Activated CD4-positive, alpha-beta memory T cell treated with anti-CD3 and anti-CD28 coated beads for 36 hours (primary cell): ENCODE measurements at places on chromosomes 12 and 14. TPM values are rescaled to one million over a fixed set of nuclear protein-coding genes. Genes with fewer than 3 reads are reported as not detected.

DNA sequence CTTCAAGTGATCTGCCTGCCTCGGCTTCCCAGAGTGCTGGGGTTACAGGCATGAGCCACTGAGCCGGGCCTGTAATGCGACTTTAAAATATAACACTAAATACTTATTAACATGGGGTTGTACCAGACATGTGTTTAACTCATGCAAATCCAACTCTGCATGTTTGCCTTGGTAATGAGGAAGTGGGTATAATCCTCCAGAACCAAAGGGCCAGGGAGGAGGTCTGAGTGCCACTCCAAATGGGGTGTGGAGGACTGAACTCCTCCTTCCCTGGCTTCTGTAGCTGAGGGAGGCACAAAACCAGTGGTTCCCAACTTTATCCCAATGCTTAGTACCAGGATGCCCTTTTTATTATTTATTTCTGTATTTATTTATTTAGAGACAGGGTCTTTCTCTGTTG is 61.6 kb upstream of the MED13L start:
- no peak for DNase-seq

DNA sequence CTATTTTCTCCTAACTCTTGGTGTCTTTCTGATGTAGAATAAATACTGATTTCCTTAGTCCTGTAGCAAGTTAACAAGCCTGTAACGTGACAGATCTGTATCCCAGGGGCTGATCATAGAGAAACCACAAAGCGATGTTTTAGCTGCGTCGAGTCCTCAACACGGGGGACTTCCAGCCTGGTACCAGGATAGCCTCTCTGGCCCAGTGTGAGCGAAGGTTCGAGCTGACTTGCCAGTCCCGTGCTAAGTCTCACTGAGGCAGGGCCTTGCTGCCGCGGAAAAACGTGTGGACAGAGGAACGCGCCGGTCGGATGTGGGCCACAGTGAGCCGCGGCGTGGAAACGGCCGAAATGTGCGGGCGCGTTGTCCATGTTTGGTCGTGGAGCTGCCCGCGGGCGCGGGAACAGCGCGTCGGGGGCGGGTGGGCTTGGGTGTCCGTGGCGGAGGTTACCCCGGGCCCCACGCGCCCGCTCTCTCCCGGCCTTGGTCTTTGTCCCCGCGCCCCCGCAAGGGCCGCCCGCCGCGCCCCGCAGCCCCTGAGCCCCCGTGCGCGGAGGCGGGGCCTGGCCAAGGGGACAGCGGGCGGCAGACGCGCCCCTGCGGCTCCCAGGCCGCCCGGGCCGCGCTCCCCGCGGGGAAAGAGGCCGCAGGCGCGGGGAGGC is 531 bp upstream of the EML1 start:
- DNase-seq: peak; percentile 16

- DNase-seq: no peak
These were observed 14.3 kb upstream of the ZFP36L1 start for GRCh38 chr14:68807148-68807600.

GRCh38 chr14:24708684-24709083 is 74.7 kb upstream of the GZMB start:
- DNase-seq: no peak

- DNase-seq: no peak
These were observed 947.4 kb downstream of the NRXN3 start for GRCh38 chr14:79117561-79117960.

GRCh38 chr12:124361074-124361970 is 66.4 kb downstream of the RFLNA start:
- DNase-seq: no peak

DNA sequence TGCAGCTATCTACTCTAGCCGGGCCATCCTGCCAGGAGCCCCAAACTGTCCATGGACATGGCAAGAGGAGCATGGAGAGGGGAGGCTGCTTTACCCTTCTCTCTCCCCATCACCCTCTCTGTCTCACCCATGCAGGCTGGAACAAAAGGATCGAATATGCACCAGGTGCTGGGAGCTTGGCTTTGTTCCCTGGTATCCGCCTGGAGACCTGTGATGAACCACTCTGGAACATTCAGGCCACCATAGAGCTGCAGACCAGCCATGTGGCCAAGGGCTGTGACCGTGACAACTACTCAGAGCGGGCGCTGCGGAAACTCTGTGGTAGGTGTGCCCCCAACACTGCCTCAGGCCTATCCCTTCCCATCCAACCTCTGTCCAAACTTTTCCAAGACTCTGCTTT is 5.9 kb downstream of the CLSTN3 start:
- no peak for DNase-seq

GRCh38 chr12:115693970-115694369 is 583.5 kb downstream of the MED13L start:
- DNase-seq: no peak

SPRYD3 gene
- total RNA-seq: 35.4 TPM

DNA sequence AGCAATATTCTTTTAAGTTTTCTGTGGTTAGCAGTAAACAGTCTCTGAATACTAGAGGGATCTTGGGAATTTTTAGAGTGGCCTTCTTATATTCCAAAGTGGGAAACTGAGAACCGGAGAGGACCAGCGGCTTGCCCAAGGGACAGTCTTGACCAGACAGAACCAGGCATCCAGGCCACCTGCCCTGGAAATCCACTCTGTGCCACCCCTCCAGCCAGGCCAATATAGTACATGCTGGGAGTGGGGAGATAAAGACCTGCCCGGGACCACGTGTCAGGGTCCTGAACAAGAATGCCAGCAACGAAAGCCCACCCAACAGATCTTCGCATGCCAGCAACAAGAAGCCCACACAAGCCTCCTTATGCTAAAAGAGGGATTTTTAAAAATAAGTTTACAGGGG is 49.4 kb upstream of the RIN3 start:
- DNase-seq: no peak

GRCh38 chr12:62618319-62618718 is 151.7 kb downstream of the MON2 start:
- DNase-seq: no peak

- DNase-seq: no peak
These were observed 13.4 kb downstream of the LPCAT3 start for GRCh38 chr12:7004840-7005239.

GRCh38 chr12:64560396-64561301 is 49.6 kb upstream of the RASSF3 start:
- peak; percentile 12 for DNase-seq

DNA sequence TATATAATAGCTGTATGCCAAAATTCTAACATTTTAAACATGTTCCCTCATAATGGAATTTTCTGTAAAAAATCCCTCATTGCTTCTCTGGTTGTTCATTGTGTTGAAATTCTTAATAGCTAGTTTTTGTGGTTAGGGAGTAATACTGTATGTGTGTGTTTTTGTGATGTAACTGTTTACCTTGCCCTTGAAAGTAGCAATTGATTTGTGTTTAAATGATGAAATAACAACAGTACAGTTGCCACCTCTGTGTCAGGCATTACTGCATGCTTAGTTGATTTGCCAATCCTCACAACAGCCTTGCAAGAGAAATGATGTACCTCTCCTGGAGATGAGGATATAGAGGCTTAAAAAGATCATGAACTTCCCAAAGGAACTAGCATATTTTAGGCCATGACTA is 94.9 kb downstream of the DAAM1 start:
- no peak for DNase-seq

DNA sequence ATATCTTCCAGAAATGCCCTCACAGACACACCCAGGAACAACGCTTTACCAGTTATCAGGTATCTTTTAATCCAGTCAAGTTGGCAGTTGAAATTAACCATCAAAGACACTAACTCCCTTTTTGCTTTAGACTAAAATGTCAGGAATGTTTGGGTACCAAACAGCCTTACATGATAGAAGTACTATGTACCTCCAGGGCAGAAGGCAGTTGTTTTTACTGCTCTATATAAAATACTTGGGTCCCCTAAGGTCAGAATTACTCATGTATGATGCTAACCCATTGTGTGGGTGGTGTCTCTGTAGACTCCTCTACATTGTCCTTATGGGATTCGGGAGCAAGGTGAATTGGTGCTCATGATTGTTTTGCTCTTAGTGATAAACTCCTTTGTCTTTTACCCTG is 492.5 kb upstream of the FLRT2 start:
- no peak for DNase-seq

TAS2R19 gene
- 0.93 TPM for total RNA-seq

DNA sequence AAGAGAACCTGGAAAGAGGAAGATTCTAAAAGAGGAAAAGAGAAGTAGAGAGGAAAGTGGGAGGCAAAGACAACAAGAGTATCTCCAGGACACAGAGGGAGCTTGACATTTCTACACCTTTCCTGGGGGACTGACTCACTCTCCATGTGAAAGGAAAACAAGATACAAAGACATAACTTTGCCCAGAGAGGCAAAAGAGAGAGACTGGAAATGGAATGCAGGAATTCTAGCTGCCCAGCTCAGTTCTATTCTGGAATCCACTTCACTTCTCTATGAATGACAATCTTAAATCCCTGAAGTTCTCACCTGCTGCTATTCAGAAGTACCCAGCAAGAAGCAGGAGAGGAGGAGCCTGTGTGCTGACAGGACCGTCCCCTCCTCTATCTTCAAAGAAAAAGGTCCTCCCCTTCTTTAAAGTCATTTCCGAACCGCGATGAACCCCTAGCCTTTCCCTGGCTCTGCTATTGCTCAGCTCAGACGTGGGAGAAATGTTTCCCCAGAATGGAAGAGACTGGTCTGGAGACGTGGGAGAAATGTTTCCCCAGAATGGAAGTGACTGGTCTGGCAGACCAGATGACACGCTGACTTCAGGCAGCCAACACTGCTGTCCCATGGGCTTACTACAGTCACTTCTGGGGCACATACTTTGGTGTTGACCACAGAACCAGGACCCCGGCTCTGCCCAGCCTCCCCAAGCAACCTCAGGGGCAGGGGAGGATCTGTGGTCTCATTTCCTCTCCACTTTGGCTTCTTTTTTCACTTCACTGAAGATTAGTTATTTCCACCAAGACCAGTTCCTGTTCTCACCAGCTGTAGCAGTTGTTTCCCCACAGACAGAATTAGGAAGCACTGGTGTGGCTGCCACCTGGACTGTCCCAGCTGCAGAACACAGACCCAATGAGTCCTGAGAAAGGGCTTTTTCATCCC is 8.3 kb downstream of the FMNL3 start:
- DNase-seq: peak; percentile 69

DNA sequence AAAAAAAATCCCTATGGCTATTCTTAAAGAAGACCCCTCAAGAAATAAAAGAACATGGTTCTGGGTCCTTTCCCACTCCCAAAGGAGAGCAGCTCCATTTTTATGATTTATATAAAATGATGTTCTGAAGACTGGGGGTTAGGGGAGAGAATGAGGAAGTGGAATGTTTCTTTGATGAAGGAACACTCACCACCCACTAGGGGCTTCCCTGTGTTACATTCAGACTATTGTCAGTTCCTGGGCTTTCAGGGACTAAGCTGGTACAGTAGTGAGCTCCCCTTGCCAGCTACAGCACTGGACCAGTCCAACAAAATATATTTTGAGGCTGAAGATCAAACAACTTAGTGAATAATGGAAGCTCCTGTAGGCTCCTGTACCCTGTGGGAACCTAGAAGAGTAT is 98.9 kb downstream of the HMGA2 start:
- no peak for DNase-seq

- no peak for DNase-seq
These were observed 29.0 kb upstream of the MAX start for GRCh38 chr14:65131301-65131701.

SDSL gene
- total RNA-seq: not detected

DNA sequence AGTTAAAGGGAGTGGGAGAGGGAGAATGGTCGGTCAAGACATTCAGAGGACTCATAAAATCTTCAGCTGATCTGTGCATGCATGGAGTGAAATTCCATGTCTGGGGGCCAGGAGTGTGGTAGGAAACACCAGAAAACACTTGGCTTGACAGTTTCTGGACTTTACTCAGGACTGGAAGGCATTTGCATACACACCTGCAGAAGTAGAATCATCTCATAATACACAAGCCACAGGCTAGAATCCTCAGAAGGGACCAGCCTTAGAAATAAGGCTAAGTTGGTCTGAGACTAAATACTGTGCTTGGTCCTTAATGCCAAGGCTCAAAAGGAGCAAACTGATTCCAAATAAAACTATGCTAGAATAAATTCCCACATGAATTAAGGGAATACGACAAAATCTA is 328.1 kb upstream of the KITLG start:
- DNase-seq: no peak

DNA sequence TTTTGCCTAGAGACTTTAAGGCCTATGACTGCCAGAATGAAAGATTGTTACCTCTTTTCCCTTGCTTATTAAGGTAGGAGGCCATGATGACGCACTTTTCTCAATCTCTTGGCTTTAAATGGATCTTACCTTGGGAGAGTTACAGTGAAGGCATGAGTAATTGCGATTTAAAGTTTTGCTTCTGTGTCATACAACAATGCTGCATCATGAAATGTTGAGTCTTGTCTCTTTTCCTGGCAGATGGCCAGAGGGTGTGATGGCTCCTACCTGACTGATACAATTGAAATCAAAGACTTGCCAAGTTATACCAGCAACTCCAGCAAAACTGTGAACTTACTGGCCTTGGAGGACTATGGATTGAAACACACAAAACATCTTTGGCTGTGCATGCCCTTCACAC is 17.2 kb upstream of the LRRK2 start:
- DNase-seq: no peak

- no peak for DNase-seq
These were observed 305.5 kb downstream of the CEP128 start for GRCh38 chr14:80636071-80636470.

PPP1R36 gene
- 0.31 TPM for total RNA-seq

GRCh38 chr12:32836710-32837109 is 59.9 kb downstream of the PKP2 start:
- DNase-seq: no peak

SYCP3 gene
- not detected for total RNA-seq

PMEL gene
- 1.5 TPM for total RNA-seq
